ENCODE measurements at places on chromosomes 5 and 9.

DNA sequence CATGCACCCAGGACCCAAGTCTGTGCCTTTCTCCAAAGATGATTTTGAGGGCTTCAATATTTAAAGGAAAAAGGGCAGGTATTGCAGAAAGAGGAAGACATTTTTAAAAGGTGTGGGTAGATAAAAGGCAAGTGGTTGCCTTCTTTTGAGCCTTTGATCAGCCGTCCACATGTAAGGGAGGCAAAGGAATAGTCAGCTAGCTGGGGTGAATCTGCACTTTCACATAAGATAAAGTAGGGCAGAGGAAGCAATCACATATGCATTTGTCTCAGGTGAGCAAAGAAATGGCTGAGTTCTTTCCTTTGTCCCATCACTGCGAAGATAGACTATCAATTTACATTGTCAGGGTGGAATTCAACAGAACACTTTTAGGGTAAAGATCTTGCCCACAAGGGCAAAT lies 19.9 kb downstream of the MGAT1 start:
- no peak for DNase-seq

DNA sequence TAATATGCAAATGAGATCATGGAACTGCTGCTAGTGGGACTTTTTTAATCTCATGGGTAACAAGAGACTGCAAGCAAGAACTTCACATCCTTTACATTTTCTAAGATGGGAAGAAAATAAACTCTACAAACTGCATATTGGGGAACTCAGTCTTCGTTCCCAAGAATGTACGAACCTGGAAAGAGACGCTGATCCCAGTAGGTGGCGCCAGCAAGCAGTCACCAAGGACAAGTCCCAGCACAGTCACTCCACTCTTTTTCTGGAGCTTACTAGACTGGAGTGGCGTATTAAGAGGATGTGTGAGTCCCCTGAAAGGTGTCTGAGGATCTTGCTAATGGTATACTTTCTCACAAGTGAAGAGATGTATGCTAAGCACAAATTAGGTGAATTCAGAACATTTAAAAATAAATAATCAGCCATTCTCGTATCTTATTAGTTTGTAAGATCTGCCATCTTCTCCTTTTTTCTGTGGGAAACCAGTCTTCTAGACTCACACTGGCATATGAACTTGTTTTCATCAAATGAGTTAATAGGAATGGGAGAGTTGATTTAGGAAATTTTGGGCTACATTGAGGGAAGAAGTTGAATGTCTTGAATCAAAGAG lies 16.0 kb upstream of the PUM3 start:
- DNase-seq: peak; percentile 66

GRCh38 chr5:133242221-133242835 lies 190.5 kb downstream of the HSPA4 start:
- no peak for DNase-seq

GRCh38 chr9:103533318-103533717 lies 538.2 kb downstream of the CYLC2 start:
- no peak for DNase-seq

DNA sequence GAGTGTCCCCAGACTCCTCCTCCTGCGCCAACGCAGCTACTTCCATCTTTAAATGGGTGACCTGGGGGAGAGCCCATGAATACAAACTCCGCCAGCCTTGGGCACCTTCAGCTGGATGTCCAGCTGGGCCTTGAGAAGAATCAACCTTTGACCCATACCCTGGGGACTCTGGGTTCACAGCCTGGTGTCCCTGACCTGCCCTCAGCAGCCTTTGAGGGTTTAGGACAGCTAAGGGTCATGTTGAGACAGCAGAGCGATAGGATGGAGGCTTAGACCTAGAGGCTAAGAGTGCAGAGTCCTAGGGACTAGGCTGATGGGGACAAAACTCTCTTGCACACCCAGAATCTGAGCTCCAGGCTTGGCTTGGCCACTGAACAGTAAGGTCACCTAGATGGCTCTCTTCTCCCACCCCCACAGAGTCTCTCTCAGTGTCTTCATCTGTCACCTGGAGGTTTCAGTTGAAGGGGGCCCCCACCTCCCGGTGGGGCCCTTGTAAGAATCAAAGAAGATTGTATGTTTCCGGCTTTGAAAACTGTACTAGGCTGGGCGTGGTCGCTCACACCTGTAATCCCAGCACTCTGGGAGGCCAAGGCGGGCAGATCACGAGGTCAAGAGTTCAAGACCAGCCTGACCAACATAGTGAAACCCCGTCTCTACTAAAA lies 6.7 kb upstream of the AQP3 start:
- DNase-seq: no peak

DNA sequence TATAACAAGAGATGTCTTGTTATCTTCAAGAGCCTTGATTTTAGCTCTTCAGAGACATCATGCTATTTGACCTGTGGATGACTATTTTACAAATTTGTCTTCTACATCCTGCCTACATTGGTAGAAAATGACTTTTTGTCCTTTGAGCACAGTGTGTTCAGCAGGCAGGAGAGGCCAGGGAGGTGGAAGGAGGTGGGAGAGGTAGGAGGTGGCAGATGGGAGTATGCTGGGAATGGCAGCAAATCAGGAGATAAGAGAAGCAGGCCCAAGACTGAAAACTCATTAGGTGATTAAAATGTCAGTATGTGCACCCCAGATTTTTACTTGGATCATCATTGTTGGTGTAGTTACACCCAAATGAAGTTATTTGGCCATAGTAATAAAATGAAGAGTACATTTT lies 44.1 kb downstream of the PTPN3 start:
- DNase-seq: no peak

DNA sequence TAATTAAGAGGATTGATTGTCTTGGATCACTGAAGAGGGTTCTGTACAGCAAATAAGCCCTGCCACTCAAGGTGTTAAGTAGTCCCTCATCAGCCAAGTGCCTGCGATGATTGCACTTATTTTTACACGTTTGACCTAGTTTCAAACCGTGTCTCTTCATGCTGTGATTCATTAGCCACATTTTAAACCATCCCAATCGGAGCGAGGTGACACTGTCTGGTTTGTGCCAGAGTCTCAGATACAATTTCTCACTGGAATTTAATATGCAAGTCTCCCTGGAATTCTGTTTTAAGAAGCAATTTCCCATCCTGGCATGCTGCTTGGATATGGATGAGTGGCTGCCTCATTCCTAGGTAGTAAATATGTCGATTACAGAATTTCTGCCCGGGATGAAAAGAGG lies 1.6 kb downstream of the INSYN2B start:
- DNase-seq: no peak

DNA sequence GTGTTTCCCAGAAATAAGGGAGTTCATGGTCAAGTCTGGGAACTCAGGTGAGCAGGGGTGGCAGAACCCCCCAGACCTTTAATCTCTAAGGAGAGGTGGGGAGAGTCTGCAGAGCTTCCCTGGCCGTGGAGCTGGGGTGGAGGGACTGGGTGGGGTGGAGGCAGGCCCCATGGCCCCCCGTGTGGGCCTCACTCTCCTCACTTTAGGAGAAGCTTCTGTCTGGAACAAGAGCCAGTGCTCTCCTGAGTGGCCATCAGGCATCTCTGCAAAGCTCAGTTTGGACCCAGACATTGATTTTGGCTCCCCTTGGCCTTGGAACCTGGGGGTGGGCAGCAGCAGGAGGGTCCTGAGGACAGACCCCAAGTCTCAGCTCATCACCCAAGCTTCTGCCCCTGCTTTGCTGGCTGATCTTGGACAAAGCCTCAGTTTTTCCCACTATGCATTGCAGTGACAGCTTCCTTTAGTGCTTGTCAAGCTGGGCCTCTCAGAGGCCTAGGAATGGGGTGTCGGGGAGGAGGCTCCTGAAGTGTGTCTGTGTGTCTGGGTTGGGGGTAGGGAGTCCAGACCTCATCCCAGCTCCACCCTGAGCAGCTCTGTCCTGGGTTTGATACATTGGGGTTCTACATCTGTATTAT lies 3.5 kb upstream of the GBGT1 start:
- no peak for DNase-seq

GRCh38 chr9:137619240-137620047 lies 639 bp downstream of the EHMT1 start:
- peak; percentile 73 for DNase-seq

GRCh38 chr5:176851871-176852658 lies 41.7 kb downstream of the UNC5A start:
- DNase-seq: no peak

- no peak for DNase-seq
Observed at GRCh38 chr5:133015466-133015865, 10.9 kb downstream of the ZCCHC10 start.

DNA sequence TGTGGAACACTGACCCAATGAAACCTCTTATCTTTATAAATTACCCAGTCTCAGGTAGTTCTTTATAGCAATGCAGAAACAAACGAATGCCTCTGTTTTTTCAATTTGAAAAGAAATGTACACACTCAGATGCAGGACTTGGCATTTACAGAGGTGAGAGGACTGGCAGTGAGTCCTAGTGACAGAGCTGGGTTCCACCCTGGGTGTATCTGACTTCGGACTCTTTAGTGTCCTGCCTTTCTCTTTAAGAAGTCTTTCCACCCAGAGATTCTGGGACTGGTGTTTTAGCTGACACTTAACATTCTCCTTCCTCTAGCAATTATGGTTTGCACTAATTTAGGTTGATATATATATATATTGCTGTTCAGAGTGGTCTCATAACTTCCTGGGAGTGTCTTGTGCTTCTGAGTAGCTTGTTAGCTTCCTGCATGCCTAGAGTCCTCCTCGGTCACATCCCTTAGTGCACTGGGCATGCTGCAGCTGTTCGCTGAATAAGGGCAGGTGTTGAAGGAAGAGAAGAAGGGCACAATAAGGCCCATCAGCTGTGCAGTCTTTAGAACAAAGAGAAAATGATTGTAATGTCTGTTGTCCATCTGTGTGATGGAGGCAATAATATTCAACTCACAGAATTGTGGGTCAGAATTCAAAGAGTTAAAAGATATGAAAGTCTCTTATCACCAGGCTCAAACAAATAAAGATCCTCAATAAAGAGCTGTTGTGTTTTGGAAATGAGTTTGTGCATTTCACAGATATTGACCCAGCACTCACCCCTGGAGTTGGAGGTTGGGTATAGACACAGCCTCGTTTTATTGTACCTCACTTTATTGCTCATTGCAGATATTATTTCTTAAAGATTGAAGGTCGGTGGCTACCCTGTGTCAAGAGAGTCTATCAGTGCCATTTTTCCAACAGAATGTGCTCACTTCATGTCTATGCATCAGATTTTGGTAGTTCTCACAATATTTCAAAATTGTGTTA lies 187.1 kb downstream of the TRIM32 start:
- no peak for DNase-seq

- DNase-seq: no peak
Observed at GRCh38 chr5:83145241-83145640, 67.9 kb downstream of the XRCC4 start.

DNA sequence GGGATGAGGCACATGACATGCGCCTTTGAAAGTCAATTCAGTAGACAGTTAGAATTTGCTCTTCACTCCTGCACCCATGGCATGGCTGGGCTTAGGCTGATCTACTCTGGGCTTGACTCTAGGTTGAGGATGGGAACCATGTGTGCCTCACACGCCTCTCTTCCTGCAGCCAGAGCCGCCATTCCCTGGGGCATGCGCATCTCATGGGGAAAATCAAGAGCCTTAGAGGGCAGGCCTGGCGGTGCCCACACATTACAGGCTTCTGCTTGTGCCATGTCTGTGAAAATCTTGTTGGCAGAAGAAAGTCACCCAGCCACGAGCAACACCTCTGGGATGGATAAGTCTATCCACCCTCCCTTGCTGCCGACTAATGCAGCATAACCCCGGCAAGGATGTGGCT lies 808.5 kb downstream of the CDH9 start:
- no peak for DNase-seq

GRCh38 chr9:137634016-137634415 lies 15.2 kb downstream of the EHMT1 start:
- no peak for DNase-seq

GRCh38 chr9:110578575-110579033 lies 937 bp downstream of the SVEP1 start:
- DNase-seq: no peak

DNA sequence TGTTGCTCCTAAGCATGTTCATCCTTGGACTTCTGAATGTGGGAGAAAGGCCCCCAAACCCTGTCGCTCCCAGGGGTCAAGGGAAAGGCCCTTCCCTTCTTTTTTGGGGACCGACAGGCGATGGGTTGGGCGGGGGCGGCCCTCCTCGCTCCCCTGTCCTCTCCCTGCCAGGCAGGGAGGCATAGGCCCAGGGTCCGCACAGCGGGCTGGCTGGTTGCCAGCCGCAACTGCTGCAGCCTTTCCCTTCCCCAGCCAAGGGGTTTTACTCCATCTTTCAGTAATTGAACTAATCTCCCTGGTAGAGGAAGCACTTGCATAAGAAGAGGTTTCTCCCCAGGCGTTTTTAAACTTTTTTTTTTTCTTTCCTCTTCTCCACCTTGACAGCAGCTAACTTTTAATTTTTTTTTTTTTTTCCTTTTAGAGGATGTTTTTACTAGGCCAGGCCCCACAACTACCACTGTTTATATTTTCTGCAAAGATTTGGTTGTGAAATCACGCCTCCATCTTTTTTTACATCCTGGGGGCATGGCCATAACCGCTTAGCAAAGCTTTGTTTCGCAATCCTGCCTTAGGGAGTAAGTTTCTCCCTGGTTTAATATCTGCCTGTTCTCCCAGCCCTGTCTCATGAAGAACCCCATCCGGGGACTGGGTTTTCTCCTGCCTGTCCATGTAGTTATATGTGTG lies 216.9 kb upstream of the ZNF608 start:
- no peak for DNase-seq

DNA sequence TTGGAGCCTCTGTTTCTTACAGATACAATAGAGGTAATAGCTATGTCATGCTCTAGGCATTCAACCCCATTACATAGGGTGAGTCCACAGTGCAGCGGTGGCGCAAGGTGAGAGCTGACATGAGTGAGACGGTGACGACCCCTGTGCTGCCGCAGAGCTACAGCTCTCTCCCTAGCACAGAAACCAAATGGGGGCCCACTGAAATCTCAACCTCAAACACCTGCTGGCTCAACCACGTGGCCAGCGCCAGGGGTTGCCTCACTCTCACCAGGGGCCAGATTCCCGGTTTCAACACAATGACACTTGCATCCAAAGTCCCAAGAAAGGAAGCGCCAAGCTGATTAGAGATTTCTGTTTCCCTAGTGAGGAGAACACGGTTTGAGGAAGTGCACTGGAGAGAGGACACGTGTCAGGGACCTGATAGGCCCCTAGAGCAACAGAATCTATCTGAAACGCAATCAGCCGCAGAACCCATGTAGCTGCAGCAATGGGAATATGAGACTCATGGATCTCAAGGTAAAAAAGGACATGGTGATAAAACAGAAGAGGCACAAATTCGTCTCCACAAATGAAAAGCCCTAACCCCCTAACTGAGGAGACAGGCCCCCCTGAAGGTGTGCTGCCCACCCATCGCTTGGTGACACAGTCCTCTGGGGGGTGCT lies 114.3 kb downstream of the CRB2 start:
- DNase-seq: no peak

- no peak for DNase-seq
Observed at GRCh38 chr9:21408817-21409216, at the start of gene IFNA8. TSS of gene IFNA8 (plus strand) at chr9:21409117. CDS start at chr9:21409177, 60 bp downstream.

DNA sequence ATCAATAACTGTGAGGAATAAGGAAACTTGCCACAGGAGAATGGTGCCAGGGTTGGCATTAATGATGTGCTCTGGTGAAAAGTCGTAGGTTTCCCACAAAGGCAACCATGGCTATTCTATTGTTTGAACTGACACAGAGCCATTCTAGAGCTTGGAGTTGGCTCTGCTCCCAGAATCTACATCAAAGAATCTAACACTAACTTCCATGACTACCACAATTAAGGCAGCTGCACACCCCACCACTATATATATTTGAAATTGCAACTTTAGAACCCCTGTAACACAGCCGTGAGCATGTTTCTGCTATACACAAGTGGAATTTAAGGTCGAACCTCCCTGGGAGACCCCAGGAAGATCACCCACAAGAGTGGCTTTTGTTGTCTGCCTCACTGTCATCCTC lies 89.7 kb upstream of the CCDC152 start:
- no peak for DNase-seq

GRCh38 chr5:134079748-134080581 lies 34.5 kb upstream of the TCF7 start:
- peak; percentile 48 for DNase-seq
